ENCODE measurements at places on chromosomes 6 and 20.

DNA sequence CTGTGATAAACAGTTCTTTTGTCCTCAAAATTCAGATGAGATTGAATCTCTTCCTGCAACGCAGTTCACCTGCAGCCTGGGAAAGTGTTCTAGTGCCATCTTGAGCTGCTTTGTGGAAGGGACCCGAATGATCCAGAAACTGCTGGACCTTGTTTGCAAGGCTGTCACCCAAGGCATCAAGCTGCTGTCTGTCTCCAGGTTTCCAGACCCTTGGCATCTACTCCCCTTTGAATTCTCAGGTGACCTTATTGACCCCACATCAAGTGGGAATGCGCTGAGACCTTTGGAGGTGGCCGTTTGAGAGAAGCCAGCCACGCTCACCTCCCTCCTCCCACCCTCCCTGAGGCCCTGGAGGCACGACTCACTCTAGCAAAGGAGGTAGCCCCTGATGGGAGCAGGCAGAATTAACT is 112.5 kb downstream of the EDN3 start:
- no peak for DNase-seq

DNA sequence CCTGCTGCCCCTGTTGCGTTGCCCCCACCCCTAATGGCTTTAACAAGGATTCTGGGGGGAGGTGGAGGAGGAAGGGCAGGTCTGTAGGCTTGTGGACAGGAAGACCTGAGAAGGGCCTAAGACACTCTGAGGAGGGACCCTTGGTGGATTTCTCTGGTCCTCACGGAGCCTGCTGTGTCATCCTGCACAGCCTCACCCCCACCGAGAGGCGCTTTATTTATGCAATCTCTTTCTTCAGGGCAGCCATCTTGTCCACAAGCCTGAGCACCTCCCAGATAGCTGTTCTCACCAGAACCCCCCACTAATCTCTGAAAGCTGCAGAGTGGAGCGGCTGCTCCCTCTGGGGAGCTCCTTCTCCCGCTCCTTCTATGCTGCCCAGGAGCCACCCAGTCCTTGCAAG is 59.3 kb upstream of the MLN start:
- no peak for DNase-seq

GRCh38 chr6:73169633-73170032 is 55.7 kb downstream of the KHDC1L start:
- no peak for DNase-seq

DNA sequence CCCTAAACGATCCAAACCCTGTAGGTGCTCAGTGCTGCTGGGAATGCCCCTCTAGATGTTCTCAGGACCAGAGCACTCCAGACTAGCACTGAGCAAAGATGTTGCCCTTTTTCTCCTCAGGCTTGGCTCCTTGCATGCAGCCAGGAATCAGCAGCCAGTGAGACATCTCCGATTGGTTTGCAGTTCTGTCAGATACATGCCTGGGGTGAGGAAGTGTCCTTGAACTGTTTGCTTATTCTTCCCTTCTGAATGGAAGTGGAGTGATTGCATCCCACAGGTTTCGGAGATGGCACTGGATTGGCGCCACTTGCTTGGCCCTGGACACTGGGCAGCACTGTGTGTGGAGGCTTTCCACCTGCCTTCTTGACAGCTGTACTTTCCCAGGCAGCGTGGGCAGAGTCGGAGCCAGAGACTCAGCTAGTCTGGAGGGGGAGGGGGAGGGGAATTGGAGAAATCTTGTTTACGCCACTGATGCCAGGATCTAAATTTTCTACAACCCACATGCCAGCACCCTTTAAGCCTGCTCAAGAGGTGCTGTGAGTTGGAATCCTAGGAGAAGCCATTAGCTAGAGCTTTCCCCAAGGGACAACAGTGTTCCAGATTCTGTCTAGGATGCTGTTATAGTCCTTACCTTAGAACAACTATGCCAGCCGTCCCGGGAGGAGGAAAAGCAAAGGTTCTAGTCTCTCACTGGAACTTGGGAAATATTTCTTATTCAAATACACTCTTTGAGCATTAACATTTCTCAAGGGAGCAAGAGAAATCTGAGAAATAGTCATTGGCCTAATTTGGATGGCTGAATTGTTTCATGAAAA is 49.2 kb upstream of the SASH1 start:
- no peak for DNase-seq

DNA sequence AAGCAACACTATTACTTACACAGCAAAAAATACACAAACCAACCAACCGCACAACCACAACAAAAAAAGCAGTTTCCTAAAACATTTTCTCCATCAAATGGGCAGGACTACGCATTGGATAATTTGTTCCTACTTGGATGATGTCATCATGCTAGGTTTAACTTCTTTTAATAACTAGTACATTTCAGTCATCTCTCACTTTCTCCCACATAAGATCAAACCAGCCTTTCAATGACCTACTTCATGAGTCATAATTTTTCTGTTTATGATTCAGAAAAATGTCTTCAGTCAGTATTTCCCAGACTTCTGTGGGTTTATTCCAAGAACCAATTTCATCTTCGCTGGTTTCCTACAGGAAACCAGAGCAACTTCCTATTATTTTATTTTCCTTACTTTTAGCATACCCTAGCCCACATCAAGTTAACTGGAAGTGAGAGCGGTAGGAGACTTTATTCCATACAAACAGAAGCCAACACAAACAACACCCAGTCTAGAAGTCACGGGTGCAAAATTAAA is 134.2 kb downstream of the GMDS start:
- DNase-seq = no peak

DNA sequence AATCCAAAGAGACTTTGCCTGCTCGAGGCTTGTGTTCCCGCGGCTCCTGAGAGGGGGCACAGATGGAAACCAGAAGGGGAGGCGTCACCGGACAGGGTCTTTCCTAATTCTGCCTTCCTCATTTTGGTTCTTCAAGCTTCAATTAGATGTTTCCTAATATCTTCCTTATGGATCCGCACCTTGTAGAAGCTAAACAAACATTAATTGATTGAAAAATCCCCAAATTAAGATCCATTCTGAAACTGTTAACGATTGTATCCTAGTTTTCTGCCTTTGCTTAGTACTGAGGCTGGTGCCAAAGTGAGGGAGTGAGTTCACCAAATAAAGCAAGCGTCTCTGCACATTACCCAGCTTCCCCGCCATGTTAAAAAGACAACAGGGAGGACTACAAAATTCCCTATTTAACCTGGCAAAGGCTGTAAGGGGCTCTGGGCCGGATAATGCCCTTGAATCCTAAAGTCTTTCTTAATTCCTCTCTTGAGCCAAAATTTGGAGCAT is 123.2 kb downstream of the GPX5 start:
- DNase-seq = no peak

GRCh38 chr6:134223796-134224420 is 94.0 kb downstream of the SGK1 start:
- DNase-seq = no peak

- DNase-seq = no peak
Observed at GRCh38 chr20:19973961-19974629, 43.1 kb upstream of the NAA20 start.

- DNase-seq = no peak
Observed at GRCh38 chr6:70843328-70843918, 113.4 kb downstream of the B3GAT2 start.

DNA sequence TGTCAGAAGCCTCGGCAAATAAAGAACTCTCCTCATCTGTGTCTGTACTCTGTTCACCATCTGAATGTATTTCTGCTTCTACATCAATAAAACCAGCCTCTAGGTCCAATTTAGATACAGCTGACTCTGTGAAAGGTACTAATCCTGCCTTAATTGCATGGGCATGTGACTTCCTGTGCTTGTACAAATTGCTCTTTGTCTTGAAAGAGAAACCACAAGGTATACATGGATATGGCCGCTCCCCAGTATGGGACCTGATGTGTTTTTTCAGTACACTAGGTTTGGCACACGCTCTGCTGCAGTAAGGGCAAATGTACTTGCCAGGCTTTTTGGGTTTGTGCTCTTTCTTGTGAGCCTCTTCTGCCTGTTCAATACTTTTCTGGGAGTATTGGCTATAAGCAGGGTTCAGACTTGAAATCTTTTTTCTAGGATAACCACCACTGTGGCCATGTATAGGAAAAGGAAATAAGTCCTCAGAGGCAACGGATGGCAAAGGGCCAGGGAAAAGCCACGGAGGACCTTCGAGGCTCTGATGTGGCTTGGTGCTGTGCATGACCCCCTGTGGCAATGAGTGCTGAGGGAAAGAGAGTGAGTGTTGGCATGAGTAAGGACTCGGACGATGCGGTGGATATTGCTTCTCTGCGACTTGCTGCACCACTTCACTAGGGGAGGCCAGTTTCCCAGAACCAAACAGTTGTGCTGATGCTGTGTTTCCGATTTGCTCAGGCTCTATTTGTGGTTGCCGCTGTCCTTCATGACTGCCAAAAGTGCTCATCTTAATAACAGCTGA is 170.9 kb downstream of the HIVEP2 start:
- no peak for DNase-seq

GRCh38 chr20:36571564-36572504 is 1.6 kb upstream of the TGIF2 start:
- peak; percentile 32 for DNase-seq

DNA sequence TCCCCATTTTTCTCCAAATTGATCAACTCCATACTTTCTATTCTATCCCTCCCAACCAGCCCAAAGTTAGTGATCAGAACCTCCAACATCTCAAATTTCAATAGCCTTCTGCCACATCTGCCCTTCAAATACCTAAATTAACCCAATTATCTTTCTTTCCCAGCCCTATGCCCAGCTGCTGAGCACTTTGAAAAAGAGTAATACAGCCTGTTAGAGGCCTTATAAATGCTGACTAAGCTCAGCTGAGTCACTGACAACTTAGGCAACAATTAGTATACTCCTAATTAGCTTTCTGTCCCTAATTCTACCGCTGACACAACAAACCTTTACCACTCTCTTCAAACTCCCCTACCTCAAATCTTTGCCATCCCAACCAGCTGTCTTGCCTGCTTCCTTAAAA is 23.5 kb downstream of the RUNX2 start:
- DNase-seq = no peak

GRCh38 chr6:157203312-157203744 is 120.0 kb downstream of the TMEM242 start:
- DNase-seq = no peak

DNA sequence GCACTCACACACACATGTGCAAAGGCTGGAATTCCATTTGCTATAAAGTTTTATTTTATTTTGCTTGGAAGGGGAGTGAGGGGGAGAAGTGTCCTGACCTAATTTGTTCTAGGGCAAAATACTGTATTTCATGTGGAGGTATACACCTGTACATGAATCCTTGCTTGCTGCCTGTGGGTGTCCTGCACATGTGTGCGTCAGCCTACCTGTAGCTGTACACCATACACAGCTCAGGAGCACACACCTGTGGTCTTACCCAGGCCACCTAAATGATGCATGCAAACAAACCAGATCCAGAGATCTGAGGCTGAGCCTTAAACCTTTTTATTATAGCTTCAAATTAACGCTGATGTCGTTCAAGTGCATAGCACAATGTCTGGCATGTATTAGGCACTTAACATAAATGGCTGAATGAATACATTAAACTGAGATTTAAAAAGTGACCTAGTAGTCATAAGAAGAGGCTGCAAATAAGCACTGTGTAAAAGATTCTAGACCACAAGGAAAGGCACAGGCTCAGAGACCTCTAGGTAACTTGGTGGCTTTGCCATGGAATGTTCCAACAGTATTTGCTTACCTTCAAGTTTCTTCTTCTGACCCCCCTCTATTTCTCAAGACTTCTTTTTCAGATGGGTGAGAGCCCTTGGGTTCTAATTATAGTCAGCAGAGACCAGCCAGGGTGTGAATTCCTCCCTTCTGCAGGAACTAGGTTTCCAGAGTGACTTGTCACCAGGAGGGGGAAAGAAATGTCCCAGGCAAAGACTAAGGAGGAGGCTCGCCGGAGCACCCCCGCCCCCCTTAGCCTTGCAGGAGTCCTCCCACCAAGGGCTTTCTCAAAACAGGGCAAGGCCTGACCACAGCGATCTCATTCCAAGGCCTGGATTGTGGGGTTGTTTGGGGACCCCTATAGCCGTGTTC is 13.4 kb downstream of the FOXC1 start:
- DNase-seq = no peak

DNA sequence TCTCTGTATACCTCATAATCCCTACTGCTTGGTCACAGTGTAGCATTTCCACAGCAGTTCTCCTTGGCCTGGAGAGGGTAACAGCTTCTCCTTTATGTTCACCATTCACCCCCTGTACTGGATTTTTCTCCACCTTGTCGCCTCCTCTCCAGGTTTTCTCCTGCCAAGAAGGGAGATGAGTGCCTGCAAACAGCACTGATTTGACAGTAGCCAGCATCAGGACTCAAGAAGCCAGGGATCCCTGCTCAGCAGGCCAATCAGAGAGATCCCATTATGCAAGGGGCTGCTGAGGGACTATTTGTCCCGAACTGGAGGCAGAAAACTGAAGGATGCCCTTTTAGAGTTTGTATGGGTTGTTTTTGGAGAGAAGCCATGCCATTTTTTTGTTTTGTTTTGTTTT is 68.6 kb upstream of the RIPOR2 start:
- no peak for DNase-seq

DNA sequence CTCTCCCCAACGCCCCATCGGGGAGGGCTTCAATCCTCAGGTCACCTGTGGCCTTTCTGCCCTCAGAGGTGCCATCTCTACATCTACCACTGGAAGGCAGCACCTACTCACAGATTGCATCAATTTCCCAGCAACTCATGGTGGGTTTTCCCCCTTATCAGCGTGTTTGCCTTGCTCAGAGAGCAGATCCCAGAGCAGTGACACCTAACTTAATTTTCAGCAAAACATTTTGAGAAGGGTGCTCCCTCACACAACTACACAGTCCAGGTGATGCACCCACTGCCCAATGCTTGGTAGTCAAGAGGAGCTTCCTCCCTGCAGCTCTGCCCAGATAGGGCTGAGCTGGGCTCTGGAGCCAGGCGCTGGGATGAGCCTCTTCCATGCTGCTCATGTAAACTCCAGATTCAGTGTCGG is 48.2 kb downstream of the PLG start:
- DNase-seq = peak; percentile 24

GRCh38 chr6:34924831-34925625 is 36.0 kb downstream of the ANKS1A start:
- DNase-seq = no peak

- no peak for DNase-seq
Observed at GRCh38 chr6:37236921-37237320, 20.7 kb upstream of the TBC1D22B start.

GRCh38 chr20:56163806-56164205 is 84.7 kb upstream of the MC3R start:
- DNase-seq = no peak

GRCh38 chr6:10583509-10583901 is 62.4 kb downstream of the GCNT2 start:
- peak; percentile 9 for DNase-seq

DNA sequence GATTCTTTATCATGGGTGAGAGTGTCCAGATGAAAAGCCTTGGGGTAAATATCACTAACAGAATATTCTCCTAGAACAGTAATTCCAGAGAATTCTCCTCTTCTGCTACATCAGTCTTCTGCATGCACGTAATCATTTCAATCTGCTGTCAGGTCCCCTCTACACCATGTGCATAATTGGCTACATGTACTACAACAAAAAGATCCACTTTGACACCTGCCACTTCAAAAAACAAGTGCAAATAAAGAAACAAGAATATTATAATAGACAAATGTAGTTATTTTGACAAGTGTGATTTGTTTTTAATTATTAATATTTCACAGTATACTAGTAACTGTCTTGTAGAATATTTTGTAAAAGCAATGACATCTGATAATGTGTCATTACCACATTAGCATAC is 154.2 kb downstream of the SAMD5 start:
- no peak for DNase-seq

All from HuH-7 (cell line).